ENCODE measurements at places on chromosomes 4 and X.
A peak's percentile ranks its signal among the peaks of the same experiment; 100 is the strongest.

GRCh38 chr4:92304606-92305005 is 840 bp downstream of the GRID2 start:
- no peak for DNase-seq

DNA sequence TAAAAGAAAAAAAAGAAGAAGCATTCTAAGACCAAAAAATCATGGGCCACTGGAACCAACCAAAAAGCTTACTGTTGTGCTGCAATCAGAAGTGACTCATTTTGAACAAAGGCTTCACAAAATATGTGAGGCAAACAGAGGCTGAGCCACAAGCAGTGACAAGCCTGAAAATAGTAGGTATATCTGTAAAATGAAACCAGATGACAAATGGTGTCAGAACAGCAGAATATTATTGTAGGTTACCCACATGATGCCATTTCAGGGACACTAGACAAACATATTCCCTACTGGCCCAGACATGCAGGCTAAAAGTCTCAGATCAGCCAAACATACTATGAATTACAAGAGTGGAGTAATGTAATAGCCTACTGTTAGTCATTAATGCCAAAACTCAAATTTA is 1301.8 kb upstream of the DIAPH2 start:
- DNase-seq = peak; percentile 36

DNA sequence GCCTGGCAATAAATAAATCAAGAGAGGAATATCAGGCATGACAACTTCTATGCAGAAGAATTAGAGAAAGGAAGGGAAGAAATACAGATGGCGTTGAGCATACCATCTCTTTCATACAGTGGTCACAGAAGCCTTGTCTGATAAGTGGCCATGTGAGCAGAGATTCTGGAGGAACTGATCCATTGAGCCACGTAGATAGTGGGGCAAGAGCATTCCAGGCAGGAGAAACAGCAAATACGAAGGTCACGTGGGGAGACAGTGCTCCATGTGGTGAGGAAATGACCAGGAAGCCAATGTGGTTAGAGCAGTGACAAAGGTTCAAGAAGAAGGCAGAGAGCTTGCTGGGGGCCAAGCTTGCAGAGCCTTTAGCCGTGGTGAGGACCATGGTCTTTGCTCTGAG is 226.7 kb upstream of the NOCT start:
- DNase-seq = no peak

DNA sequence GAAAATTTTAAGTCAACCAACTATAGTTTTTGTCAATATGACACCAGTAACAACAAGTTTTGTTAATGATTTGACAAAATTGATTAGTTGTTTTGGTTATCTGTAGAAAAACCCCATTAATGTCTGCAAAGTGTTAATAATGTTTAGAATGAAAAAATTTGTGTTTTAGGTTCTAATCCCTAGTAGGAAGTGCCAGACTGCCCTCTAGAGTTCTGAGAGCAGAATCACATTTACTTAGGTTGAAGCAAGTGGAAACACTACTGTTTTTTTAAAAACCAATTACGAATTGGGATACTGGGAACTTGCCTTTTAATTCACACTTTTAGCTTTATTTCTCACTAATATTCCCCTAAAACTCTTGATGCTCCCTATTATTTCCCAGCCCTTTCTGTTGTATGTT is 101.1 kb upstream of the CYLC1 start:
- peak; percentile 60 for DNase-seq

GRCh38 chr4:42101446-42101975 is 50.9 kb downstream of the BEND4 start:
- DNase-seq = no peak

DNA sequence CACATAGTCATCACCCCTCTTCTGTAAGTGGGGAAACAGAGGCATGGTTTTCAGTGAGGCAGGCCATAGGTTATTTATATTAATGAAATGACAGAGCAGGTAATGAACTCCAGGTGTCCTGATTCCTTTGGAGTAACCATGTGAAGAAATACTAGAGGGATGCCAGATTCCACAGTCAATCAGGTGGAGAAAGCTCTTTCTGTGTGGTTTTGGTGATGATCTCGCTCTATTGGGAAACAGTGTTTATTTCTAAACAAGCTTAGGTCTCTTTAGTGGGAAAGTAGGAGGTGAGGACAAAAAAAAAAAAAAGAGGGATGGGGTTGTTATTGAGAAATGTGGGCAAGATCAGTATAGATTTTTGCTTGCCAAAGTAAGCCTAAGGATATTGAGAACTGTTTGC is 12.2 kb downstream of the DOCK11 start:
- no peak for DNase-seq

- DNase-seq = no peak
Observed at GRCh38 chrX:65241059-65241721, 264.9 kb upstream of the ZC4H2 start.

- no peak for DNase-seq
Observed at GRCh38 chrX:24886916-24887315, 128.8 kb downstream of the ARX start.

- DNase-seq = no peak
Observed at GRCh38 chr4:37662251-37662650, 23.9 kb downstream of the RELL1 start.

- DNase-seq = no peak
Observed at GRCh38 chr4:134200811-134201215, 776 bp downstream of the PABPC4L start.

DNA sequence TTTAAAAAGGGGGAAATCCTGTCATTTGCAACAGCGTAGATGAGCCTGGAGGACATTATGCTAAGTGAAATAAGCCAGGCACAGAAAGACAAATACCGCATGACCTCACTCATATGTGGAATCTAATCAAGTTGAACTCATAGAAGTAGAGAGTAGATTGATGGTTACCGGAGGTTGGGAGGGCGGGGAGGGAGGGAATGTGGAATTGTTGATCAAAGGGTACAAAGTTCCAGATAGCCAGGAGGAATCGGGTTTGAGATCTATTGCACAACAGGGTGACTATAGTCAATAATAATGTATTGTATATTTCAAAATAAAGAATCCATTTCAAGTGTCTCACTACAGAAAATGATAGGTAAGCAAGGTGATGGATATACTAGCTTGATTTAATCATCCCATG is 393.2 kb downstream of the BCOR start:
- DNase-seq = no peak

GRCh38 chr4:127843704-127844600 is 36.7 kb upstream of the PLK4 start:
- DNase-seq = no peak

- no peak for DNase-seq
Observed at GRCh38 chr4:60945641-60946040, 254.5 kb upstream of the ADGRL3 start.

- DNase-seq = no peak
Observed at GRCh38 chrX:68193786-68194185, 239.5 kb downstream of the OPHN1 start.

- peak; percentile 24 for DNase-seq
Observed at GRCh38 chr4:179182741-179183140, 1740.5 kb upstream of the AGA start.
